ENCODE measurements at places on chromosomes 5 and 9.

- DNase-seq = no peak
Measured at GRCh38 chr9:69346596-69347390, 21.8 kb downstream of the ENTREP1 start.

DNA sequence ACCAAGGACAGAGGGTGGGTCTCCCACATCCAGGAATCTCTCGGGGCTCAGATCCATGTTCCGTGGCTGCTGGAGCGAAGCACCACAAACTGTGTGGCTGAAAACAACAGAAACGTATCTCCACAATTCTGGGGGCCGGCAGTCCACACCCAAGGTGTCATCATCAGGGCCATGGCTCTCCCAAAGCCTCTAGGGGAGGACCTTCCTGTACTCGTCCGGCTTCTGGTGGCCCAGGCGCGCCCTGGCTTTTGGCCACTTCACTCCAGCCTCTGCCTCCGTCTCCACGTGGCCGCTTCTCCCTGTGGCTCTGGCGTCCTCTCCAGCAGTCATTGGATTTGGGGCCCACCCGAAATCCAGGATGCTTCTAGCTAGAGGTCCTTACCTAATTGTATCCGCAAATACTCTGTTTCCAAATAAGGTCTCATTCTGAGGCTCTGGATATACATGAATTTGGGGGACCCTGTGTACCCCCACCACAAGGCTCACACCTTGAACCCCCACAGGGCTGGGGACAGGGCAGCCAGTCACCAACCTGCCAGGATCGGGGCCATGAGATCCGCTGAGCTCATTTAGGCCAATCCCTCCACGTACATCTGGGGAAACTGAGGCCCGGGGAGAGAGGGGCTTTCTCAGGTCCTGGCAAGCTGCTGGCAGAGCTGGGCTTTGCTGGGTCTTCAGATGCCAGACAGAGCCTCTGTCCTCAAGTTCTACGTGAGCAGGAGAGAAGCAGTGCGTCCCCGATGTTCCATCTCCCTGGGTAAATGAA lies 158.2 kb downstream of the OLFM1 start:
- no peak for DNase-seq

GRCh38 chr5:35502206-35502605 lies 115.5 kb upstream of the SPEF2 start:
- DNase-seq = no peak

DNA sequence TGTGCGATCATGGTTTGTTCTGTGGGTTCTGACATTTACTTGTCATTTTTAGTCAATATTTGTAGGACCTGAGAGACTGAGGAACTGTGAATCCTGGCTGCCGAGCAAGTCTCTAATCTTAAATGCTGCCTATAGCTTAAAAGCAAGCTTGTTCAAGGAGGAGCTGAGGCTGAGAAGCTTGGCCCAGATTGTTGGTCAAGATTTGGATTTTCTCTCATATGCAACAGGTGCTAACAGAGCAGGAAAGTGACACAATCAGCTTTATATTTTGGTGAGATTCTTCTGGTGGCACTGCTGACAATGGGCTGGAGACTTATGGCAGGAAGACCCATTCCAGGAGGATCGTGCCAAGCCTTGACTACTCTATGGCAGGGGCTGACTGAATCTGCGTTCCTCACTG lies 192.5 kb downstream of the MAPKAP1 start:
- DNase-seq = no peak

DNA sequence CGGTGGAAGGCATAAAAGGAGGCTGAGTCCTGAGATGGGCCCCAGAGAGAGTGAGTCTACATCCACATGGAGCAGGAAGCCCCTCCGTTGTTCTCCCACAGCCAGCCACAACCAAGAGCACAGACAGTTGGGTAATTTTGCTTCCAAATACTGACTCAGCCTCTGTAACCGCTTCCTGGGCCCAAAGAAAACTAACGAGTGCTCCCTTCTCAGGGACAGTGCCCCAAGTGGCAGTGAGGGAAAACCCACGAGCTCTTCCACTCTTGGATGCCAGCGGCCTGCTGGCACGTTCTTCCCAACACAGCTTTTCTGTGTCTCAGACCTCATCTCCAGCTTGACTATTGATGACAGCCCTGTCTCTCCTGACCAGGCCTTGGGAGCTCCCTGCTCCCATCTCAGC lies 207.6 kb downstream of the FSTL4 start:
- DNase-seq = no peak

DNA sequence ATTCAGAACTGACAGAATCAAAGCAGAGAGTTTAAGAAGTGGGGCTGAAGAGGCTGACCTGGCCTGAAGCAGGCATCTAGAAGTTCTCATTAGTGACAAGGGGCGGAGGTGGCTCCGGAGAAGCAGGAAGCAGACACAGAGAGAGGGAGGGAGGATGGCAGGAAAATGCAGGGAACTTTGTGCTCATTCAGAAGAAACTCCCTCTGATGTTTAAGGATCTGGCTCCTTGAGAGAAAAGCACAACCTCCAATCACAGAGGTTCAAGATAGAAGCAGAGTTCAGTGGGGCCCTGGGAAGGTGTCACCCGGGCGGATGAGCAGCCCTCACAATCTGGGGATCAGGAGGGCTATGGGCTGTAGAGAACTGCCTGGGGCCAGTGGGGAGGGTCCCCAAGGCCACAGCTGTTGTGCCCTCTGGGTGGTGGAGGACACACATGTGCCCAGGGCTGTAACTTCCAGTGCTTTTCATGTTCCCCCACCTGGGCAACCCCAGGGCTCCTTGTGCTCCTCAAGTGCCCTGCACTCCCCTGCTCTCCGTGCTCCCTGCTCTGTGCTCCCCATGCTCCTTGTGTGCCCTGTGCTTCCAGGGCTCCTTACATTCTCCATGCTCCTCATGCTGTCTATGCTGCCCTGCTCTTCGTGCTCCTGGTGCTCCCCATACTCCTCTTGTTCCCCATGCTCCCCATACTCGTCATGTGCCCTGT lies 51.4 kb downstream of the TRIP13 start:
- DNase-seq = no peak
